Adrenal gland (tissue), 19 donors: ENCODE measurements at places on chromosomes 4 and X. TPM values are rescaled to one million over a fixed set of nuclear protein-coding genes. Genes with fewer than 3 reads are reported as not detected.

The ASMT gene
- 0.18 TPM for total RNA-seq

DNA sequence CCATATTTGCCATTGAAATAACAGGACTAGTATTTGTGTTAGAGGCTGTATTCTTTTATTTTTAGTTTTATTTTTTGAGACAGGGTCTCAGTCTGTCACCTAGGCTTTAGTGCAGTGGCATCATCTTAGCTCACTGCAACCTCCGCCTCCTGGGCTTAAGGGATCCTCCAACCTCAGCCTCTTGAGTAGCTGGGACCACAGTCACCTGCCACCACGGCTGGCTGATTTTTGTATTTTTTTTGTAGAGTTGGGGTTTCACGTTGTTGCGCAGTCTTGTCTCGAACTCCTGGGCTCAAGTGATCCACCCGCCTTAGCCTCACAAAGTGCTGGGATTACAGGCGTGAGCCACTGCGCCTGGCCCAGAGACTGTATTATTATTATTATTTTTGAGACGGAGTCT lies 15.3 kb downstream of the TMEM131L start:
- peaks cover 9% of the 10 kb centered on the region for H3K4me1 ChIP-seq
- no peaks in the 10 kb centered on the region for H3K27me3 ChIP-seq
- H3K36me3 ChIP-seq, result no peaks in the 10 kb centered on the region
- H3K4me3 ChIP-seq, result no peak overlapping the region
- DNase-seq, result no peak
- no peak overlapping the region for H3K27ac ChIP-seq

GRCh38 chr4:151721466-151721865 lies 39.3 kb downstream of the GATB start:
- no peak overlapping the region for H3K27ac ChIP-seq
- peak; percentile 16 for DNase-seq
- no peaks in the 10 kb centered on the region for H3K36me3 ChIP-seq
- no peak overlapping the region for H3K4me3 ChIP-seq
- H3K27me3 ChIP-seq, result no peaks in the 10 kb centered on the region

GRCh38 chr4:25308306-25308705 lies 4.3 kb upstream of the ZCCHC4 start:
- DNase-seq, result no peak
- no peaks in the 10 kb centered on the region for H3K36me3 ChIP-seq
- peaks cover 2% of the 10 kb centered on the region for H3K4me1 ChIP-seq
- H3K4me3 ChIP-seq, result no peak overlapping the region
- no peak overlapping the region for H3K27ac ChIP-seq

- no peaks in the 10 kb centered on the region for H3K27me3 ChIP-seq
- no peak for DNase-seq
- H3K36me3 ChIP-seq, result no peaks in the 10 kb centered on the region
- H3K4me3 ChIP-seq, result no peak overlapping the region
- H3K4me1 ChIP-seq, result peaks cover 4% of the 10 kb centered on the region
Measured at GRCh38 chr4:174278467-174278866, 5.0 kb downstream of the FBXO8 start.

DNA sequence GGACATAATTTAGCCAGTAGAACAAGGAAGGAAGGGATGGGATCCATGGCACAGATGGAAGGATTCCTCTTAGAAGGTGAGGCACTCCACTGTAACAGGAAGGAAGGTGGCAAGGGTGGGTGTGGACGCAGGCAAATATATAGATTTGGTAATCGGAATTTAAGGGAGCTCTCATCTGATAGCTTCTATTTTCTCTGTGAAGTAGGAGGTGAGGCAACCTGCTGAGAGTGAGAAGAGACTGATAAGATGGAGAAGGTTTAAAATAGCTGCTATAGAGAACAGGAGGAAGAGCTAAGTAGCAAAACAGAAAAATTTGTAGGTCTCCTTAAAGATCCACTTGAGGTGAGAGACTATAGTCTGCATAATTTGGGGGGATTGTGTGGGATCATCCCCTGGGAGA lies 61.8 kb upstream of the BRS3 start:
- no peak for DNase-seq
- no peaks in the 10 kb centered on the region for H3K36me3 ChIP-seq
- no peak overlapping the region for H3K27ac ChIP-seq
- H3K4me3 ChIP-seq, result no peak overlapping the region
- H3K27me3 ChIP-seq, result no peaks in the 10 kb centered on the region
- no peaks in the 10 kb centered on the region for H3K4me1 ChIP-seq

GRCh38 chr4:77699731-77700210 lies 94.2 kb downstream of the CXCL13 start:
- no peaks in the 10 kb centered on the region for H3K4me1 ChIP-seq
- no peak overlapping the region for H3K4me3 ChIP-seq
- H3K27ac ChIP-seq, result no peak overlapping the region
- no peaks in the 10 kb centered on the region for H3K36me3 ChIP-seq
- no peaks in the 10 kb centered on the region for H3K27me3 ChIP-seq

- H3K27ac ChIP-seq, result no peak overlapping the region
- DNase-seq, result peak; percentile 25
- H3K36me3 ChIP-seq, result no peaks in the 10 kb centered on the region
- no peaks in the 10 kb centered on the region for H3K27me3 ChIP-seq
- H3K4me3 ChIP-seq, result no peak overlapping the region
Measured at GRCh38 chr4:10584042-10584441, 100.5 kb downstream of the CLNK start.

- DNase-seq, result no peak
- no peak overlapping the region for H3K4me3 ChIP-seq
- no peaks in the 10 kb centered on the region for H3K36me3 ChIP-seq
- H3K4me1 ChIP-seq, result no peaks in the 10 kb centered on the region
Measured at GRCh38 chrX:9670136-9670814, 95.4 kb downstream of the GPR143 start.

The NUDT10 gene
- 2.2 TPM for total RNA-seq

DNA sequence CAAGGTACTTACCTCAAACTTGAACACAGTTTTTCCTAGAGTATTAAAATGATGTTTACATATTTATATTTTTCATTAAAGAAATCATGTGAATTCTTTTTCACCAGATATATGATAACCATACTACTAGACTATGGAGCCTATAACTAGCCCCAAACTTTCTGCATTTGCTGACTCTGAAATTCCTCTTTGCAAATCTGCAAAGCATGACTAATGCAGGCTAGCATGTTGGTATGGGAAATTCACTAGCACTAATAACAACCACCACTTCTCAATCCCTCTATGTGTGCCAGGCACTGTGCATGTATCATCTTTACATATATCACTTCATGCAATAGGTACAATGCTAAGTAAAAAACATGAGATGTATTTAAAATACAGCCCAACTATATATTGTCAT lies 51.1 kb downstream of the SLC10A7 start:
- no peak overlapping the region for H3K27ac ChIP-seq
- no peaks in the 10 kb centered on the region for H3K4me1 ChIP-seq
- H3K4me3 ChIP-seq, result no peak overlapping the region
- DNase-seq, result no peak
- H3K27me3 ChIP-seq, result no peaks in the 10 kb centered on the region

- DNase-seq, result no peak
- H3K36me3 ChIP-seq, result peaks cover 7% of the 10 kb centered on the region
- no peak overlapping the region for H3K27ac ChIP-seq
- no peaks in the 10 kb centered on the region for H3K4me1 ChIP-seq
- H3K4me3 ChIP-seq, result no peak overlapping the region
Measured at GRCh38 chr4:94642561-94642866, 115.2 kb upstream of the BMPR1B start.

GRCh38 chrX:47484885-47485284 lies 1.9 kb upstream of the ZNF41 start:
- H3K27me3 ChIP-seq, result no peaks in the 10 kb centered on the region
- DNase-seq, result no peak
- no peaks in the 10 kb centered on the region for H3K4me1 ChIP-seq
- no peaks in the 10 kb centered on the region for H3K36me3 ChIP-seq
- no peak overlapping the region for H3K4me3 ChIP-seq

DNA sequence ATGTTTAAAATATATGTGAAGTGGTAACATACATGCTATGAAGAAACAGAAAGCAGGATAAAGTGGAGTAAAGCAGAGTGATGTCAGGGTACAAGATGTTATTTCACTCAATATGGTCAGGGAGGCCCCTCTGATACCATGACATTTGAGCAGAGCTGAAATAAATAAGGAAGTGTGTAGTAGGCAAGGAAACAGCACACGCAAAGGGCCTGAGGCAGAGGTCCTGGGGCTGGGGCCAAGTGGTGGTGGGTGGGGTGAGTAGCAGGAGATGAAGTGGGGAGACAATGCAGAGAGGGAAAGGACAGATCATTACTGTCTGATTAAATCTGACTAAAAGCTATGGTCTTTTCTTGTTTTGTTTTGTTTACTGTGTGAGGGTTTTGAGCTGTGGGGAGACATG lies 61.1 kb downstream of the FAM13A start:
- H3K27me3 ChIP-seq, result no peaks in the 10 kb centered on the region
- no peaks in the 10 kb centered on the region for H3K36me3 ChIP-seq
- no peak for DNase-seq
- H3K27ac ChIP-seq, result no peak overlapping the region
- H3K4me3 ChIP-seq, result no peak overlapping the region

The EDNRA gene
- 9.7 TPM for total RNA-seq

The PRRG1 gene
- total RNA-seq, result 7.6 TPM

- H3K4me1 ChIP-seq, result no peaks in the 10 kb centered on the region
- H3K27ac ChIP-seq, result no peak overlapping the region
- DNase-seq, result no peak
- no peaks in the 10 kb centered on the region for H3K27me3 ChIP-seq
Measured at GRCh38 chr4:94486372-94486801, 34.6 kb downstream of the PDLIM5 start.

DNA sequence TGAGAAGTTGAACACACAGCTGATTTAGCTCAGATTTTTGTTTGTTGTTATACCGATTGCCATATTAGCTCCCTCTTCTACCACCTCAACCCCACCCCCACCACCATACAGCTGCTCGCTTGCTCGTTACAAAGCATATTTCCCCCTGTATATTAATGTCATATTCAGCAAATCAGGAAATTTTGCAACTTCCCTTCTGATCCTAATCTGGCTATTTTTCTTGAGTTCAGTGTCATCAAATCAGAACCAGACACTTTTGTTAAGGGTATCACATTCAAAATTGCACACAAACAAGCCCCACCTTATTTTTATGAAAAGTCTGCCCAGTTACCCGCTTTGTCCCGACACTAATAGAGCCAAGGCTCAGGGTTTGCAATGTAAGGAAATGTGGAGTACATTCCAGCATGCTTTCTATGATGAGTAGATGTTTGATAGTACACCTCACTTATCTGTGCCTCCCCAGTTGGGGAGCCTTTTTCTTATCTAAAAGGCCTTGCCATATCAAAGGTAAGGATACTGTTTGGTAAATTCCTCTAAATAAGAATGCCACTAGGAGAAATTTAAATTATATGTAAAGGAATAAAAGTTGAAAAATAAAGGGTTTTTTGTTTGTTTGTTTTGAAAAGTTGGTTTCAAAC lies 212.2 kb downstream of the CBR4 start:
- no peaks in the 10 kb centered on the region for H3K27me3 ChIP-seq
- no peak for DNase-seq
- no peak overlapping the region for H3K4me3 ChIP-seq
- no peaks in the 10 kb centered on the region for H3K36me3 ChIP-seq
- no peak overlapping the region for H3K27ac ChIP-seq
